Activated naive CD4-positive, alpha-beta T cell treated with anti-CD3 and anti-CD28 coated beads, Interleukin-2, amount 50 U/mL, for 16 hours (primary cell): ENCODE measurements at places on chromosomes 3 and 15.
A peak's percentile ranks its signal among the peaks of the same experiment; 100 is the strongest.

DNA sequence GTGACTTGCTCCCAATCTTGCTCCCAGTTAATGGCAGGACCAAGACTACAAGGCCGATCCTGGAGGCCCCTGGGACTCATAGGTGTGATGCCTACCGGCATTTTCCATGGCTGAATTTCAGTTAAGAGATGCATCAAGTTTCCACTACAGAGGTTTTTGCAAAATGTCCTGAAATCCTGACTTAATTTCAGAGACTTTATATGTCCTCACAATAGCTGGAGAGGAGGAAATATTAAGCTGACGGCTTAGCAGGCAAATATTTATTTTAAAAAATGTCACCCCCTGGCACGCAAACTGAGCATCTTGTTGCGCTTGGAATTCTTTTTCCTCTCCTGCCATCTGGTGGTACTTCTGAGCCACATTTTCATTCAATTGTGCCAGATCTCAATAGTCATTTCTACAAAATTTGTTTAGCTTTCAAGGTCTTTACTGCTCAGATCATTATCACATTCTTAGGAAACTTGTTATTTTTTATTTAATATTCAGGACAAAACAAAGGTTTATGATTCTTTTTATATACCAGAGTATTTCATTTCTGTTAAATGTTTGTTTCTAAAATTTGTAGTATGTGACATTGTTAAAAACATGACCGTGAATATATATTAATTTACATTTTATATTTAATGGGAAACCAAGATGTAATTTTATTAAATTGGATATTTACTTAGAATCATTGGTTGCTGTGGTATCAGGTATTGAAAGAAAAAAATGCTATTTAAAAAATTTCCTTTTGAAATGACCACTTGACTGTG, 189.2 kb upstream of the THRB start:
- DNase-seq = no peak

DNA sequence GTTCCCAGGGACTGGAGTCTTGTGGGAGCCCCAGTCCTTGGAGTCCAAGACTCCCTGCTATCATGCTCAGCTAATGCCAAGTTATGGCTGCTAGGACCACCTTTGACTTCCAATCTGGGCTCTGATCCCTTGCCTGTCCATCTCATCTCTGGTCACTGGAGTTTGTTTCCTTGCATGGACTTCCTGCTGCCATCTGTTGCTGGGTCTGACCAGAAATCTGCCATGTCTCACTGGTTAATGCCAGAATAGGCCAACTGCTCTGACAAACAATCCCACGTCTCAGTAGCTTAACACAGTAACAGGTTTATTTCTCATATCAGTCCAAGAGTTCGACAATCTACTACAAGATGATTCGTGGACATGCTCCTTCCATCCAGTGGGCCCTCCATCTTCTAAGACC, 10.1 kb upstream of the GLCE start:
- no peak for DNase-seq

- no peak for DNase-seq
These were observed 13.2 kb upstream of the THRB start for GRCh38 chr3:24507776-24508422.

- no peak for DNase-seq
These were observed 60.3 kb upstream of the SLCO2A1 start for GRCh38 chr3:134090031-134090430.

DNA sequence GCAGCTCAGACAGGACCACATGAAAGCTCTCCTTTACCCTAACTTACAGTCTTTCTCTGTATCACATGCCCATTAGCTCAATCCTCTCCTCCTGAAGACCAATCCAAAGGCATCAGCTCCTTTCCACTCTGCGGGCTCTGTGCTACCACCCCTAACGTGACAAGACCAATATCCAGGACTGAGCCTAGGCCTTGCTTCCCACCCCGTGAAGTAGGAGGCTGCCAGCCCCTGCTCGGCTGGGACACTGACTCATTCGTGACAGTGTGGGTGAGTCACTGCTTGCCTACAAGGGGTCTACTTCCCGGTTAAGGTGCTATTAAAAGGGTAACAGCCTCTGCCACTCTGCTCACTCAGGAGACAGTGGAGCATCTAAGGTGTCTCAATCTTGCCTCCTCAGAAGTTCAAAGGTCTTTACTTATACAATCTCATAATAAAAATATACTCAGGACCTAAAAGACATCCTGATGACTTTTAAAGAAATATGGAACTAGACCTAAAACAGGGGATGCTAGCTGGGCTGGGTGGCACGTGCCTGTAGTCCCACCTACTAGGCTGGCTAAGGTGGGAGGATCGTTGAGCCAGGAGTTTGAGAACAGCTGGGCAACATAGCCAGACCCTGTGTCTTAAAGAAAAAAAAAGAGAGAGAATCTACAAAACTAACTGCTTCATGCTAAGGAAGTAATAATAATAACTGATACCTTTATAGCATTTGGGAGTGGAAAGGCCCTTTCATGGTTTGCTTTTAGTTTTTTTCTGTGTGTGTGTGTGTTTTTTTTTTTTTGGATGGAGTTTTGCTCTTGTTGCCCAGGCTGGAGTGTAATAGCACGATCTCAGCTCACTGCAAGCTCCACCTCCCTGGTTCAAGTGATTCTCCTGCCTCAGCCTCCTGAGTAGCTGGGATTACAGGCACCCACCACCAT, 55.0 kb downstream of the TMEM44 start:
- DNase-seq = no peak

DNA sequence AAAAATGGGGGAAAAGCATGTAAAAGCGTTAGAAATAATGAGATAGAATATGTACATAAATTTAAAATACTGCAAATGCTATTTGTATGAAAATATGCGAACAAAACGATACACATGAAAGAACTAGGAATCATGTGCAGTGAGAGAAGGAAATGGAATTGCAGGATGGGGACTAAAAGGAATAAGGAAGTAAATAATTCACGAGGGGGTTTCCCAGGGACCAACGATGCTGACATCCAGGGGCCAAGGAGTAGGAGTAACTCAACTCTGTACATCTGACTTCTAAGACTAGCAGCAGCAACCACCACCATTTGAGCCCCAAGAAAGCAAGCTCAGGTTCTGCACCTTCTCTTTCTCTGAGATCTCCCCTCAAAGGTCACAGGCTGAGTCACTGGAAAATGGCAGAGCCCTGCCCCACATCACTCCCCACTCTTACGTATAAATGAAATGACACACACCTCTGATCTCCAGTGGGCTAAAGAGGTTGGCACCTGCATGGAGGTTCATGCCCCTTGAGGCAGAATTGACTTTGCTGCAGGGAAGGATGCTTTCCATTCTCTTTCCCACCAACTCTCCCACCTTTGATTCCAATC, 100.0 kb upstream of the DLG1 start:
- DNase-seq = peak; percentile 18

DNA sequence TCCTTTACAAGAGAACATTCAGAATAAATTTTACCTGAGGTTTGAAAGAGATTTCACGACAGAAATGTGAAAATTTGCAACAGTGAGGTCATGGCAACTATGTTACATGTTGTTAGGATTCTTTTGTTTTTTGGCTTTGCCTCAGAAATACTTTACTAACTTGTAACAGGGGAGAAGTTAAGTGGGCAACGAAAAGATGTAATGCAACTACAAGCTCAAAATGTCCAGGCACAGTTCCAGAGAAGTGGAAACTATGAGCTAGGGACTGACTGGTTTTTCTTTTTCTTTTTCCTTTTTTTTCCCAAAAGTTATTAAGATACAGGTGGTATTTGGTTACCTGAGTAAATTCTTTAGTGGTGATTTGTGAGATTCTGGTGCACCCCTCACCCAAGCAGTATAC, 111.5 kb upstream of the PPP2R3A start:
- no peak for DNase-seq

DNA sequence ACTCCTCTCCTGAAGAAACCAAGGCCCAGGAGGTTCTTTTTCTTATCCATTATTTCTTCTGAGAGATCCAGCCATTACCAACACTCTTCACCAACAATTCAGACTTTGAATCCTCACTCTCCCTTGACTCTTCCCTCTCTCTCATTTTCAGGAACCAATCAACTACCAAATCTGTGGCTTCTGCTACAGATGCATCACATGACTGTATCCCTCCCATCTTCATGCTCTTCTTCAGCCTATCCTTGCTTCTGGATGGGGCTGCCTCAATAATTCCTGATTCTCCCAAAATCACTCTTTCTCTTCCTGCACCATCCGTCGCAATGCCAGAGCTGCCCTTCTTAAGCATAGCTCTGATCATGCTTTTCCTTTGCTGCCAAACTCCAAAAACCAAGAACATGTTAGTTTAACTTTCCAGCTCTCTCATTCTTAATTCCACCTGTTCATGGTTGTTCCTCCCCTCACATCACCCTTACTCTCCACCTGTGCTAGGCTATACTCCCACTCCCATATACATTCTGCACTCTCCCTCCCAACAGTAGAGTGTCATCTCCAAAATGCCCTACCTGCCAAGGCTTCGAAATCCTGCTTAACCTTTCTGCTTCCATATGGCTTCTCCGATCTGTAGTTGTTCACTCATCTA, 13.5 kb downstream of the PLD1 start:
- DNase-seq = no peak

- DNase-seq = no peak
These were observed 79.7 kb downstream of the DZIP3 start for GRCh38 chr3:108669208-108669607.

GRCh38 chr3:129017484-129017899, 16.4 kb downstream of the EFCC1 start:
- no peak for DNase-seq

DNA sequence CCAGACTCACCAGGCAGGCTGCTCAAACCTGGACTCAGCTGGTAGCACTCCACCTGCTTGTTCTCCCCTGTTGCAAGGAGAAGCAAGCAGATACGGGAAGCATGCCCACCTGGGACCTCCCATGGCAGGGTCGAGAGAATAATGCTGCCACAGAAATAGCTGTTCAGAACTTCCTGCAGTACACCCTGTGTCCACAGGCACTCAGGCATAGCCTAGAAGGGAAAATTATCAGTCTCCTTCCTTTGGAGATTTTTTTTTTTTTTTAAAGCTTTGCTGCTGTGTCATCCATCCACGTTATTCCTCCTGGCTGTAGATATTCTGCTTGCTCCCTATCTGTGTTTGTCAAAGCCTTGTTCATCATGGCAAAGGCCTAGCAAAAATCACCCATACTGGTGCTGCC, 32.7 kb upstream of the RPS17 start:
- DNase-seq = no peak

GRCh38 chr3:107931326-107931725, 159.5 kb downstream of the CD47 start:
- no peak for DNase-seq

- DNase-seq = no peak
These were observed 22.6 kb downstream of the TGFBR2 start for GRCh38 chr3:30628901-30629590.

GRCh38 chr15:81075272-81075671, 58.8 kb upstream of the CFAP161 start:
- DNase-seq = no peak

GRCh38 chr3:117589454-117589853, 879.9 kb downstream of the TUSC7 start:
- no peak for DNase-seq

- DNase-seq = no peak
These were observed 7.2 kb downstream of the TM4SF1 start for GRCh38 chr3:149369991-149370866.

GRCh38 chr3:152445212-152445611, 176.5 kb downstream of the MBNL1 start:
- DNase-seq = no peak
